ENCODE measurements at places on chromosomes 1 and 21.
A peak's percentile ranks its signal among the peaks of the same experiment; 100 is the strongest.

- DNase-seq, result peak; percentile 28
Observed at GRCh38 chr1:52970149-52970548, 43.1 kb downstream of the SCP2 start.

DNA sequence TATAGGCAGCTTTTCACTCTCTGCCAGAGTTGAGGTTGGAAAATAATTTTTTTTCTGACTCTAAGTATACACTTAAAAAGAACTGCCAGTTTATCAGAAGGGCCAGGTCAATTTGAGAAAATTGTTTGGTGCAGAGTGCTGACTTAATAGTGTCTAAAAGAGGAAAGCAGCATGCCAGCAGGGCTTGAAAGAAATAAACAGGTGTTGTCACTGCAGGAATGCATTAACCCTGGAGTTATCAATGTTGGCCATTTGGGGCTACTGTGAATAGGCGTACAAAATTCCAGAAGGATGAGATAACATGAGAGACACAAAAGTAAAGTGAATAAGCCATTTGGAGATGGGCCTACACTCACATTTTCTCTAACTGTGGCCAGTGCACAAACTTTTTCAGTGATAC, 220.6 kb upstream of the PLD5 start:
- no peak for DNase-seq

DNA sequence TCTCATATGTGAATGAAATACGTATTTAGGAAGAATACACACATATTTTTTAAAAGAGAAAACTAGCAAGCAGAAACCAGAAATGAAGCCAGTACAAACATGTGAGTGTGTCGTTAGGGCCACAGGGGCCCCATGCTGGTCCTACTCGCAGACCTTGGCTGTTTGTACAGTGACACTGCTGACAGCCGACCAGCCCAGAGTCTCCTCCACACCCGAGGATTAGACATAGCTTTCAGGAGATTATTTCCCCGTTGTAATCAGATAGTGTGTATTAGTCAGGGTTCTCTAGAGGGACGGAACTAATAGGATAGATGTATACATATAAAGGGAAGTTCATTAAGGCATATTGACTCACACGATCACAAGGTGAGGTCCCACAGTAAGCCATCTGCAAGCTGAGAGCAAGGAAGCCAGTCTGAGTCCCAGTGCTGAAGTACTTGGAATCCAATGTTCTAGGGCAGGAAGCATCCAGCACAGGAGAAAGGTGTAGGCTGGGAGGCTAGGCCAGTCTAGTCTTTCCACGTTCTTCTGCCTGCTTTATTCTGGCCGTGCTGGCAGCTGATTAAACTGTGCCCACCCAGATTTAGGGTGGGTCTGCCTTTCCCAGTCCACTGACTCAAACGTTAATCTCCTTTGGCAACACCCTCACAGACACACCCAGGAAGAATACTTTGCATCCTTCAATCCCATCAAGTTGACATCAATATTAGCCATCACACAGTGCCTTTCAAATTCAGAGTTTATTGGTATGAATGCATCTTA, 51.2 kb downstream of the DIP2A start:
- DNase-seq, result no peak

DNA sequence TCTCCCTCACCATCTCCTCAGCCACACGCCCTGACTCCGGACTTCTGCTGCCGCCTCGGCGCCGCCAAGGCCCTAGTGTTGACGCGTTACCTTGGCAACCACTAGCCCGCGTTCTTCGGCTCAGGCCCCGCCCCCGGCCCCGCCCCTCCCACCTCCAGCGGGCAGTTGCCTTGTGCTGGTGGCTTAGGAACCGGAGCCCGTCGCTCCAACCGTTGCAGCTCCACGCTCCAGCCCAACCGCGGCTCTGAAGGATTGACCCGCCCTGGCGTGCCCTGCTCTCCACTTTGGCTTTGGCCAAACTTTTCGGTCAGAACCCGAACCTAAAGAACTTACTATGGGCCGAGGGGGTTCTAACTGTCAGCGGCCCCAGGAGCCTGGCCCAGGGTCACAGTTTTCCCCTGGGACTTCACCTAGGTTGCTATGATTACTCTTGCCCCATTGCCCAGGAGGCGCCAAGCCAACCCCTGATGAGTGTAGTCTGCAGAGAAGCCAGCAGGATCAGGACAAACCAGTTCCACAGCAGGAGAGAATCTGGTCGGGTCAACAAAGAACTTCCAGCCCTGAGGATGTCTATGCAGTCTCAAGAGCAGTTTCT, at the start of gene CFAP45:
CFAP45 (minus strand) TSS at position 80 of the 595 bp plus-strand sequence; CDS start at position 13, 67 bp downstream.
- peak; percentile 87 for DNase-seq

DNA sequence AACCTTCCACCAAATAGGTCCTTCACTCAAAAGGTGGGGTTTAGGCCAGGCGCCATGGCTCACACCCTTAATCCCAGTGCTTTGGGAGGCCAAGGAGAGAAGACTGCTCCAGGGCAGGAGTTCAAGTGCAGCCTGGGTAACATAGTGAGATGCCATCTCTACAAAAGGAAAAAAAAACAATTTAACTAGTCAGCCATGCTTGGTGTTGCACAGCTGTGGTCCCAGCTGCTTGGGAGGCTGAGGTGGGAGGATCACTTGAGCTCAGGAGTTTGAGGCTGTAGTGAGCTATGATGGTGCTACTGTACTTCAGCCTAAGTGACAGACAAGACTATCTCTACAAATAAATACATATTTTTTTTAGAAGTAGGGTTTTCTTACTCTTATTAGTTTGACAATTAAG, 617.5 kb downstream of the KIF26B start:
- no peak for DNase-seq

DNA sequence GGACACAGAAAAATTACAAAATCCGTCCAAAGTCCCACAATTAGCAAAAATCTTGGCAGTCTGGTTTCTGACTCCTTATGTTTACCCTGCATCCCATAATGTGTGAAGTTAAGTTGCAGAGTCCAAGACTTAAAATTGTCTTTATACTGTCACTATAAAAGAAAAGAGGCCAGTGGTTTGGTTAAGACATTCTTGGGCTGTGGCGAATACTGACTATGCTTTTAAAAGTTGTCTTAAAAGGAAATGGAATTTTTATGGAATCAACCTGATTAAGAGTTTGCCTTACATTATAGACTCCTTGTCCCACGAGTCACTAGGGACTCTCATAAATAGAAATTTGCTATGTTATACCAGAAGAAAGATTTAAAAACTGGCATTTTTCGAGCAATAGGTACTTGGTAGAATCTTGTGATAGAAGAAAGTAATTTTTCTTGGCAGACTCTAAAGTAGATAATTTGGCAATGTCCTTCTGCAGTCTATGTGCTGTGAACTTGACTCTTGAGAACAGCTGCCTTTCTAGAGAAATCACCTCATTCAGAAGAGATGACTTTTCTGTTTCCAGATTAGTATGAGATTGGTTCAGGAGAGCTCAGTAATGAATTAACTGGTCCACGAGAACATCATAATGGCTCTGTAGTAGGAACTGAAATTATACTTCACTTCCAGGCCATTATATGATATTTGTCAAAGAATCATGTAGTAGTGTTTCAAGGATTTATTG, 31.8 kb downstream of the NTNG1 start:
- no peak for DNase-seq

- peak; percentile 88 for DNase-seq
Observed at GRCh38 chr1:17239420-17239819, 9.5 kb upstream of the PADI3 start.

DNA sequence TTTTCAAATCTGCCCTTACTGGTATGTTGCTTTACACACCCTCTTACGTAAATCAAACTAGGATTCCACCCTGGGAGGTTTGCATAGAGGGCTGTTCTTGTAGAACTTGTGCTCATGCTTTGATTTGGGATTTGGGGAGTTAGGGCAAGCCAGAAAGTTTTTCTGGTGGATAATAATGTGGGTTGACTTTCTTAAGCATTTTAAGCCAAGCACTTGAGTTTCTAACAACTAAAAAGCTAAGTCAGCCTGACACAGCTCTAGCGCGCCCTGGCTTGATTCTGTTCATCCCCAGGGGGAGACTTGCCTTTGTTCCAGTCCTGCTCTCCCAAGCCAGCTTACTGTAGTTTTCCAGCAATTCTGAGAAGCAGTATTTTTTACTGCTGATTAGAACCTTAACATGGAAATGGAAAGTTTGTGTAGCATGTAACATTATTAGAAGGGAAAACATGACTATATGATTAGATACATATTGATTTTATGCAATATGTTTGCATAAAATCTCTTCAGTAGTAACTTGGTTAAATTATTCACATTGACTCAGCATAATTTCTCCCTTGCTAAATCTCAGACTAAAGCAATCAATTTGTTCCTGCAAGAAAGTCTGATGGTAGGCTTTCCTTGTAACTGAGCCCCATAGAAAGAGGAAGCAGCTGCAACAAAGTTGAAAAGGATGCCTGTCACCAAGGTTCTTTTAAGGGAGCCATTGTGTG, 11.0 kb upstream of the PGD start:
- no peak for DNase-seq

Measured in hematopoietic multipotent progenitor cell (in vitro differentiated cells).